ENCODE measurements at places on chromosomes 16 and 17.

DNA sequence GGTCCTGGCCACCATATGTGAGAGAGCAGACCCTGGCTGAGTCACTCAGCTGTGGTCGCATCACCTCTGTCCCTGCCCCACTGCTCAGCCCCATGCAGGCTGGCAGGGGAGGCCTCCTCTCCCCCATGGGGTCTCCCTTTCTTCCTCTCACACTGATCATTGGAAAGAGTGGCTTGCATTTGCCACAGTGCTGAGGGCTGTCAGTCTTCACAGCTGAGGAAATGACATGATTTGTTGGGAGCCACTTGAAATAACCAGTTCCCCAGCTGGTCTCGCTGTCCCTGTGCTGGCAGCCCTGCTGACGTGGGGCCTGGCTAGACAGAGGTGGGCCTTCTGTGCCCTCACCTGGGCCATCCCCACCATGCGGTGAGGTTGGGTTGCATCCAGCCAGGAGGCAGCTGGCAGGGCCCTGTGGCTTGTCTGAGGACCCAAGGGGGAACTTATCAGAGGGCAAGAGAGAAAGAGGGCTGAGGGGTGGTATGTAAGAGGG lies 30.1 kb upstream of the MED9 start:
- DNase-seq = no peak

- DNase-seq = peak; percentile 84
These were observed 2.6 kb upstream of the GRIN2C start for GRCh38 chr17:74862108-74862901.

DNA sequence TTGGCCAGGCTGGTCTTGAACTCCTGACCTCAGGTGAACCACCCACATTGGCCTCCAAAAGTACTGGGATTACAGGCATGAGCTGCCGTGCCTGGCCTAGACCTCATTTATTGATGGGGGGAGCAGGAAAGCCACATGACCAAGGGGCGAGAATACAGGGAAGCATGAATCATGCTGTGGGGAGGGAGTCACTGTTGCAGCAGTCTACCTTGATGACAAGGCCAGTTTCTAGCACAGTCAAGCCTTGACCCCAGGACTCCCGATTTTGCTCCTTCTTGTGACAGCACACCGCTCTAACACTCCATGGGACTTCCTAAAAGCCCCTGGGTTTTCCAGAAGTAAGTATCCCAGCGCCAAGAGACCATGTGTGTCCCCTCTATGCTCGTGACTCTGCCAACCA lies 42.9 kb upstream of the IRF8 start:
- no peak for DNase-seq

DNA sequence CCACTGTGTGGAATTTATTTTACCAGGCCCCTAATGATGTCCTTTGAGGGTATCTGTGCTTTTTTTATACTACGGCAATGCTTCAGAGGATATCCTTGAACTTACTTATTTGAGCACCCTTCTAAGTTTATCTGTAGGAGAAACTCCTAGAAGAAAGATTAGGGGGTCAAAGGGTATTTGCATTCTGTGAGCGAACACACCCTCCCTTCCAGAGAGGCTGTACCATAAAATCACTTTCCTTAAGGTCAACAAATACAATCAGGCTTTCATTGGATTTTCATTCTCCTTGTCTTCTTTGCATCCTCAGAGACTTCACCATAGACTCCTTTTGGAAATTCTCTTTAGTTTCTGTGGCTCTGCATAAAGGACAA lies 4.7 kb upstream of the C1QTNF1 start:
- DNase-seq = no peak

GRCh38 chr16:50612849-50613198 lies 64.6 kb downstream of the NKD1 start:
- DNase-seq = no peak

GRCh38 chr17:61134551-61135235 lies 264.9 kb upstream of the TBX2 start:
- no peak for DNase-seq

DNA sequence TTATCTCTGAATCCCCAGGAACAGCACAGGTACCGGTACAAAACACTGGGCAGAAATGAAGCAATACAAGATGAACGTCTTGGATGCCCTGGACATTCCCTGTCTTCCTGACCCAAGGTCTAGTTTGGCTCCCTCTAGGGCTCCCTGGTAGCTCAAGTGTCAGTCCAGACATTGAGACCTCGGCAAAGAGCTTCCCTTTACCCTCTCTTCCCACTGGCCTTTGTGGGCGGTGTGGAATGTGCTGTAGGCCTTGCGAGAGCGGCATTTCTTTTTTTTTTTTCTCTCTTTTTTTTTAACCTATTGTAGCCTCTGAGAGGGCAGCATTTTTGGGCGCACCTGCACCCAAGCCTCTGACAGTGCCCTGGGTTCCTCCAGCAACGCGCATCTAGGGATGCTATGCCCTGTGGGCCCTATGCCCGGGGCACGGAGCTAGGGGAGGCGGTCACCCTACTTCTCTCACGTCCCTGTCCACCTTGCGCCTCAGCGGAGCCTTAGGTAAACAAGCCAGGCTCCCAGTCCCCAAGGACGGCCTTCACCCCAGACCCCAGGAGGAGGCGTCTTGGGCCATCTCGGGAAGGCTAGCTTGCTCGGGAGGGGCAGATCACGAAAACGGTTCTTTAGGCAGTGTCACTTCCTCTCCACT lies 1.2 kb upstream of the NFATC3 start:
- DNase-seq = peak; percentile 4

DNA sequence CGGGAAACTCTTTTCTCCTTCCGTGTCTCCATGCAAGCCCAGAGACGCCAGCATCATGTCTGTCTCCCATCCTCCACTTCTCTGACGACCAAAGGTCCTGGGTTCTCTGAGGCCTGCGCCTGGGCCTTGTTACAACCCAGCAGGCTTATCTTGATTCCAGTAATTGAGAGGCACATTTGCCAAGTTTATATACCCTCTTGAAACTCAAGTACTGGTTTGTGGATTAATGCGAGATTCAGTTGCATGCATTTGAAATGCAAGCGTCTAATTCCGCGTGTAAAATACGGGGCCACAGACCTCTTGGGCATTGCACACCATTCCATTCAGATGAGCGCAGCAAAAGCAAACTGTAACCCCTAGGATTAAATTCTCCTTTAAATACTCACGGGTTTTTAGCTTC lies 28.7 kb upstream of the CRISPLD2 start:
- DNase-seq = no peak

DNA sequence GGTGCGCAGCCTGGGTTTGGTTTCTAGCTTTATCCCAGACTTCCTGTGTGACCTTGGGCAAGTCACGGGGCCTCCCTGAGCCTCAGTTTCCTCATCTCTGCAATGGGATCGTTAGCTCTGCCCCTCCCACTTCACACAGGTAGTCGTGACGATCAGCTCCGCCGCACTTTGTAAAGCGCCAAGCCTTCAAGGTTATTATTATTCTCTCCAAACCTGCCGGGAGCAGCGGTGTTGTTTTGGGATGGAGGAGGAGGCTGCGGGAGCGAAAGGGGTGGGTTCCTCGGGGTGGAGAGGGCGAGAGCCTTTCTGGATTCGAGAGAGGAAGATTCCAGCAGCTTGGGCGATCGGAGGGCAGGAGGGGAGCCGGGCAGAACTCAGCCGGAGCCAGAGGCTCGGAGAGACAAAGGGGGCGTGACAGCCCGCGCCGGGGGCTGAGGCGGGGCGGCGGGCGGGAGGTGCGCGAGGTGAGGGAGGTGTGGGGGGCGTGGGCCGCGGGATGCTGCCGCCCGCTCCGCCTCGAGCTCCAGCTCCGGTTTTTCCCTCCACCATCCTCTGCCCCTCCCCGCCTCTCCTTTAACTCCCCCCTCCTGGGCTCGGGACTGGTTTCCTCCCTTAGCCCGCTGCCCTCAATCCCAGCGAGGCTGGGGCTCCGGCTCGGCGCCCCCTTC lies at the start of gene EFNB3:
EFNB3 (plus strand) TSS at position 602 of the 668 bp plus-strand sequence. CDS start 397 bp downstream, outside the sequence.
- DNase-seq = peak; percentile 56

DNA sequence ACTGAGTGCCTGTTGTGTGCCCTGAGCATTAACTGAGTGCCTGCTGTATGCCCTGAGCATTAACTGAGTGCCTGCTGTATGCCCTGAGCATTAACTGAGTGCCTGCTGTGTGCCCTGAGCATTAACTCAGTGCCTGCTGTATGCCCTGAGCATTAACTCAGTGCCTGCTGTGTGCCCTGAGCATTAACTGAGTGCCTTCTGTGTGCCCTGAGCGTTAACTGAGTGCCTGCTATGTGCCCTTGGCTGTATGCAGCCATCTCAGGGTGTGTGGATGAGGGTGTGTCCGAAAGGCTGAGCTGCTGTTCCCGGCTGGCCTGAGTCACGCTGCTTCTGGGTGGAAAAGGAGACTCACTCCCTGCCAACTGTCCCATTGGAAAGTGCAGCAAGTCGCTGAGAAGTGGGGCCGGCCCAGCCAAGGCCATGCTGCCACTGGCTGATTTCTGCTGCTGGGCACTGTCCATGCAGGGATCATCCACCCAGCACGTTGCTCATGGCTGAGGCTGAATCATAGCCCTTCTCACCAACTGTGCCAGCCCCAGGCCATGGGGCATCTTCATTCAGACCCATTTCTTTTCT lies 113.8 kb downstream of the OR1D5 start:
- DNase-seq = no peak

DNA sequence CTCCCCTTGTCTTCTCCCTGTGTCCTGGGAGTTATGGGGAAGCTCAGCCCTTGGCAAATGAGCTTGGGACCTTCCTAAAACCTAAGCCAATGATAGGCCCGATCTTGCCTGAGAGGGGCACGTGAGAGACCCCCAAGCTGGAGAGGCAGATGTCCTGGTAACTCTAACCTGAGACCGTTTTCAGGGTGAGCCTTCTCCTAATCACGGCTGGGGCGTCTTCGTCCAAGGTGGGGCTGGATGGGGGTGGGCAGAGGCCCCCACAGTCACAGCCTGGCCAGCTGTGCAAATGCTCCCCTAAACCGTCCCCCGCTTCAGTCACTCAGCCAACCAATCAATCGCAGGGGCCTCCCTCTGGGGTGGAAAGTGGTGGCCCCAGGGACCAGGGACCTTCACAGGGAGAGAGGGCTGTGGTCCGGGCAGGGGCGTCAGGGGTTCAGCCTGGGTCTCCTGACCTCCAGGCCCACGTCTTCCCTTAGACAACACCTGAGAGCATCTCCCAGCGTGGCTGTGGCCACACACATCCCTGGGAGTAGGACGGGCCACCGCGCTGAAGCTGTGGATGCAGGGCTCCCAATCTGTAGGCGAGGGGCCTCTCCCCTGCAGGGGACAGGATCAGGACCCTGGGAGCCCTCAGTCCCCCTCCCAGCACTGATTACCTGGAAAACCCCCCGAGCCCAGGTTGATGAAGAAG lies 30.6 kb downstream of the ACTG1 start:
- no peak for DNase-seq

- DNase-seq = no peak
These were observed 344.8 kb downstream of the SNX29 start for GRCh38 chr16:12321311-12321842.

GRCh38 chr16:57798267-57798810 lies 4.0 kb downstream of the KIFC3 start:
- DNase-seq = no peak

GRCh38 chr16:85396879-85397871 lies 215.9 kb upstream of the GSE1 start:
- DNase-seq = no peak

GRCh38 chr17:72812823-72813222 lies 279.7 kb downstream of the SLC39A11 start:
- DNase-seq = no peak

- DNase-seq = peak; percentile 78
These were observed 23.4 kb upstream of the MPO start for GRCh38 chr17:58303971-58304749.

DNA sequence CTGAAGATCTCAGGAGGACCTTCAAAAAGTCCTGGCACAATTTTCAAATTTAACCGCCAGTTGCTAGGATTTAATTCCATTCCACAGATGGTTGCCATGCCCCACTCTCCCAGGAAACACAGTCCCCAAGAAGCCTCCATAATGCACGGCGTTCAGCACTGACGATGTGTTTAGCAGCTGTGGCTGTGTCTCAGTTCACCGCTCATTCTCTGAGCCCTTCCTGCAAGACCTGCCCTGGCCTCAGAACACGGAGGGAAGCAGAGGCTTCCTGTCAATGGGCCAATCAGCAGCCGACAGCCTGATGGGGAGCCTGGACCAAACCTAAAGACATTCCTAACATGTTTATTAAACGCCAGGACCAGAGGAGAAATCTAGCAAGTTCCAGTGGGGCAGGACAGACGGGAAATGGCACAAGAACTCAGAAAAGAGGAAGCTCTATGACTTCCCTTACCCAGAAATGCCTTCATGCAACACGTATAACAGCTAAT lies 4.9 kb downstream of the MYLK3 start:
- no peak for DNase-seq

- no peak for DNase-seq
These were observed 17.8 kb downstream of the SAP30BP start for GRCh38 chr17:75684924-75685323.

DNA sequence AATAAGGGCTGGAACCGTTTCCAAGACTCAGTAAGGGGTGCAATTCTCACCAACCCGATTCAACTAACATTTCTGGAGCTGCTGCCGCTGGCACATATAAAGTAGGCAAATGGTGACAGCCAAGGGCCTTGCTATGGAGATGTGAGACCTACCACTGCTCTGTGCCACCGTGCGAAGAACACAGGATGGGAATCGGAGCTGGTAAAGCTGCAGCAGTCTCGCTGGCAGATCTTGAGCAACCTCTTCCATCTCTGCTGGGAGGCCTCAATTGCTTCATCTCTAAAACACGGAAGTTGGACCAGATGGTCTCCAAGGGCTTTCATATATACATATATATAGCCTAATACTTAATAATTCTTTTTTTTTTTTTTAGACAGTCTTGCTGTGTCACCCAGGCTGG lies 128.9 kb upstream of the RCVRN start:
- DNase-seq = no peak

DNA sequence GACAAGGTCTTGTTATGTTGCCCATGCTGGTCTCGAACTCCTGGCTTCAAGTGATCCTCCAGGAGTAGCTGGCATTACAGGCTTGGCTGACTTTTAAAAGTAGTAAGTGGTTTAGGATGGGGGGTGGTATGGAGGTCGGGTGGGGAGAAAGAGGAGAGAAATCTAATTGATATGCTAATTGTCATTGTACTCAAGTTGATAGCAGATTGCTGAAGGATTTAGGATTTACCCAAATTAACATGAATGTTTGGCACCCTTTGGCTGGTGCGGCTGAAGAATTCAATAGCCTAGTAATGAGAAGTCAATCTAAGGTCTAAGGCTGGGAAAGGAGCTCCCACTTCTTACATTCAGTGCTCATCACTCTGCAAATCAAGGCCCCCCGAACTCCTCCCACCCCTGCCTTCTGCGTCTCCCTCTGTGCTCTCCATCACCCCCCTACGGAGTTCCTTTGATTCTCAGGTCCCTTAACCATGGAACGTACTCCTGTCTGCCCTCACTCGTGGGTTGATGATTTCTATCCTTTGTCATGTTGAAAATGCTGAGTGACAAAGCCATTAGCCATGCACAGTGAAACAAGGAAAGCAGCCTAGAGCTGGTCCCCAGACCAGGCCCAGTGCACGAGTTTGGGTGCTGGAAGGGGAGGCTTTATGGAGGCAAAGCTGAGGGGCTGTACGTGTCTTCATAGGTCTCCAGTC lies 17.3 kb downstream of the CDH13 start:
- DNase-seq = no peak

GRCh38 chr17:7215652-7216180 lies 3.9 kb downstream of the DLG4 start:
- no peak for DNase-seq

GRCh38 chr17:80210348-80211108 lies 9.6 kb downstream of the SGSH start:
- no peak for DNase-seq

GRCh38 chr17:75834928-75835653 lies 9.1 kb downstream of the UNC13D start:
- no peak for DNase-seq

All from SK-MEL-5 (cell line).